ENCODE measurements at places on chromosomes 4 and X. TPM values are rescaled to one million over a fixed set of nuclear protein-coding genes. Genes with fewer than 3 reads are reported as not detected.

CXCL13 gene
- not detected for total RNA-seq

GRCh38 chr4:182289809-182290208 lies 46.6 kb downstream of the TENM3 start:
- H3K27me3 ChIP-seq: no peaks in the 10 kb centered on the region
- H3K27ac ChIP-seq: no peak overlapping the region
- DNase-seq: no peak
- no peak overlapping the region for H3K4me3 ChIP-seq
- no peaks in the 10 kb centered on the region for H3K36me3 ChIP-seq
- H3K4me1 ChIP-seq: no peaks in the 10 kb centered on the region

GRCh38 chr4:165827018-165827417 lies 46.0 kb upstream of the TLL1 start:
- H3K4me1 ChIP-seq: peaks cover 5% of the 10 kb centered on the region
- H3K27me3 ChIP-seq: no peaks in the 10 kb centered on the region
- DNase-seq: no peak
- no peak overlapping the region for H3K27ac ChIP-seq
- H3K4me3 ChIP-seq: no peak overlapping the region
- H3K36me3 ChIP-seq: no peaks in the 10 kb centered on the region

DNA sequence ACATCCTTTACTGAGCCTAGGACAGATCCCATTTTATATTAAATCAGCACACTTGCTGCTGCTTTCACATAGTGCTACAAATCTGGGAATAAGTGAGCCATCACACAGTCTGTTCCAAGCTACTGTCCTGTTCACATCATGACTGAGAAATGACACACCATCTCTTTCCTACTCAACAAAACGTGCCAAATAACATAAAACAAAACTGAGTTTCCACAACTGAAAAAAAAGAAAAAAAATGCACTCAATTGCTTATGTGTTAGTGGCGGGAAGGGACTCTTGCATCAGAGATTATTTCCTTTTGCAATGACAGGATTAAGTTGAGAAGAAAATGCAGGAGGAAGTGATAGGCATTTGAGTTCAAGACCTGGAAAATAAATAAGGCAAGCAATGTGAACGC lies 109.0 kb downstream of the SHROOM4 start:
- peak; percentile 60 for DNase-seq
- no peak overlapping the region for H3K4me3 ChIP-seq
- H3K27ac ChIP-seq: peak overlapping the region; percentile 92
- no peaks in the 10 kb centered on the region for H3K36me3 ChIP-seq
- no peaks in the 10 kb centered on the region for H3K27me3 ChIP-seq

DNA sequence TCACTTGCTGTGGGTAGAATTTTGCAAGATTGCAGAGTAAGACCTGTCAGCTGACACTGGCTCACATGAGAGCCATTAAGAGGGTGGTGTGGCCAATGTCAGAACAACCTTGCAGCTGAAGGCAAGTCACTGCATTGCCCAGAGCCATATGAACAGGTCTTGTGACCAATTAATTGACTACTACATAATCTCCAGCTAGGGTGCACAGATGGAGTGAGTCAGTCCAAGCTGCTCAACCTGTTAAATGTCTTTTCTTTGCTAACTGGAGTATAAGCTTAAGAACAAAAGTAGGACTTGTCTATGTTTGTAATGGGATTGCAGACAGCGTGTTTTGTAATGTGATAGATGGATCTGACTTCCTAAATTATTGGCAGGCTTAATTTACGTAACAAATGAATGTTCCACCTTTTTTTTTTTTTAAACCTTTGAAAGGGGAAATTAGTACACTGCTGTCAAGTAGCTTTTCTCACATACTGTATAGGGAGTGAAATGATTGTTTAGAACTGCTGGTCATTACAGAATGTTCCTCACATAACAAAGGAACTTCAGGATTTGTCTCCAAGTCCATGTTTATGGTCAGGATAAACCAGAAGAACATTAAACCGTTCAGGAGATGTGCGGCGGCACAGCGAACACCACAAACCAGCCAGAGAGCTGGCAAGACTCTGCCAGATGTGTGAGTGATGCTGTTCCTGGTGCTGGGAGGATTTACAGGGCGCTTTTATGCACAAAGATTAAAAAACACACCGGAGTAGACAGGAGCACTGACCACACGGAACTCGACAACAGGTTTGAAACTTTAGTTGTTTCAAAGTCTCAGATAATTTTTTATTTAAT lies 37.0 kb downstream of the FNIP2 start:
- DNase-seq: no peak
- H3K36me3 ChIP-seq: no peaks in the 10 kb centered on the region
- H3K27ac ChIP-seq: no peak overlapping the region
- no peak overlapping the region for H3K4me3 ChIP-seq

DNA sequence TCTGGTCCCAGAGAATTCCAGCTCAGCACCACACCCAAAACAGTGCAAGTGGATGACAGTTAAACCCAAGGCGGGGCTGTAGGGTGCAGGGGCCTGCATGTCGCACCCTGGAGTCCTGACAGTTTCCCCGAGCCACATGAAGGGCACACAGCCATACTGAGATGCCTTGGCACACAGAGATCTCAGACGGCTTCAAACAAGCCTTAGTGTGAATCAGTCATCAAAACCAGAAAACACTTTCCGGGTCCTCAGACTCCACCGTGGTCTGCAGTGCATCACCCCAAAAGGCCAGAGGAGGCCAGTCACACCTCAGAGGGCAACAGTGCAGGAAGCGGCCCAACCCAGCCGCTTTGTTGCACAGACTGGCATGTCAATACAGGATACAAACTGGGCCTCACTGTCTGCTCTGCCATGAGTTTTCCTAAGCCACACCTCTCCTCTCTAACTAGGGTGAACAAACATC lies 64.6 kb upstream of the ENPP6 start:
- no peak for DNase-seq
- no peaks in the 10 kb centered on the region for H3K36me3 ChIP-seq
- no peak overlapping the region for H3K4me3 ChIP-seq
- H3K27ac ChIP-seq: no peak overlapping the region
- no peaks in the 10 kb centered on the region for H3K27me3 ChIP-seq

FAM13A gene
- total RNA-seq: 16.1 TPM

GRCh38 chr4:156946516-156947424 lies 24.8 kb downstream of the PDGFC start:
- DNase-seq: no peak
- H3K27ac ChIP-seq: no peak overlapping the region
- H3K4me3 ChIP-seq: no peak overlapping the region
- H3K36me3 ChIP-seq: no peaks in the 10 kb centered on the region

- DNase-seq: no peak
- peak overlapping the region; percentile 63 for H3K27ac ChIP-seq
- H3K4me3 ChIP-seq: no peak overlapping the region
- H3K27me3 ChIP-seq: no peaks in the 10 kb centered on the region
- H3K4me1 ChIP-seq: peaks cover 31% of the 10 kb centered on the region
Measured at GRCh38 chr4:106851726-106852125, 184.4 kb downstream of the DKK2 start.

DNA sequence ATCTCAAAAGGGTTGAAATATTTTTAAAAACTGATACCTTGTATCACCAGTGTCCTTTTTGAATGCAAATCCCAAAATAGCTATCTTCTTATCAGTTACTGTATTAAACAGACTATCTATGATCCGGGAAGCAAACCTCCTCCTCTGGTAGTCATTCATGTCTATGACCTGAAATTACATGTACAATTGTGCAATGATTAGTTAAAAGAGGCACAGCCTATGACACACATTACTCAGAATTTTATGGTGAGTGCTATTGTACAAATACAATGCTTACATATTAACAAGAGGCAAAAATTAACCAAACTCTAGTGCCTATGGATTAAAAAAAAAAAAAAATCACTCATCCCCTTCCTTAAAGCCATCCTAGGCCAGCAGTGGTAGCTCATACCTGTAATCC lies 21.7 kb downstream of the UGDH start:
- no peak overlapping the region for H3K27ac ChIP-seq
- no peaks in the 10 kb centered on the region for H3K27me3 ChIP-seq
- H3K4me1 ChIP-seq: no peaks in the 10 kb centered on the region
- H3K4me3 ChIP-seq: no peak overlapping the region
- H3K36me3 ChIP-seq: peaks cover 81% of the 10 kb centered on the region
- no peak for DNase-seq

DNA sequence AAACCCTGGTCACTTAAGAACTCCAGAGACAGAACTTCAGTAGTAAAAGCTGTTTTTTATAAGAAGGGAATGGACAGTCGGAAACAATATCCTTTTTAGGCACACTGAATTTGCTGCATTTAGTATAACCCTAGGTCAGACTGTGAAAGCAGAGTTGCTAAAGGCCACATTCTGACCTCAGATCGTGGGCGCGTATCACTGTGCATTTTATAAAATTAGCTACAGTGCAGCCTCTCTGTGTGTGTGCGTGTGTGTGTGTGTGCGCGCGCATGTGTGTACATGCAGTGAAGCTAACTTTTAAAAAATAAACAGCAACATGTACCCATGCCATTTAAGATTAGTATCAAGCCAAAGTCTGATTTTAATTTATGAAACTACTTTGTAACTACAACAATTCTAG lies 8.0 kb downstream of the ZNF827 start:
- H3K4me3 ChIP-seq: no peak overlapping the region
- no peak overlapping the region for H3K27ac ChIP-seq
- H3K36me3 ChIP-seq: no peaks in the 10 kb centered on the region
- H3K27me3 ChIP-seq: no peaks in the 10 kb centered on the region
- no peak for DNase-seq
- H3K4me1 ChIP-seq: peaks cover 15% of the 10 kb centered on the region

GYPA gene
- not detected for total RNA-seq

DNA sequence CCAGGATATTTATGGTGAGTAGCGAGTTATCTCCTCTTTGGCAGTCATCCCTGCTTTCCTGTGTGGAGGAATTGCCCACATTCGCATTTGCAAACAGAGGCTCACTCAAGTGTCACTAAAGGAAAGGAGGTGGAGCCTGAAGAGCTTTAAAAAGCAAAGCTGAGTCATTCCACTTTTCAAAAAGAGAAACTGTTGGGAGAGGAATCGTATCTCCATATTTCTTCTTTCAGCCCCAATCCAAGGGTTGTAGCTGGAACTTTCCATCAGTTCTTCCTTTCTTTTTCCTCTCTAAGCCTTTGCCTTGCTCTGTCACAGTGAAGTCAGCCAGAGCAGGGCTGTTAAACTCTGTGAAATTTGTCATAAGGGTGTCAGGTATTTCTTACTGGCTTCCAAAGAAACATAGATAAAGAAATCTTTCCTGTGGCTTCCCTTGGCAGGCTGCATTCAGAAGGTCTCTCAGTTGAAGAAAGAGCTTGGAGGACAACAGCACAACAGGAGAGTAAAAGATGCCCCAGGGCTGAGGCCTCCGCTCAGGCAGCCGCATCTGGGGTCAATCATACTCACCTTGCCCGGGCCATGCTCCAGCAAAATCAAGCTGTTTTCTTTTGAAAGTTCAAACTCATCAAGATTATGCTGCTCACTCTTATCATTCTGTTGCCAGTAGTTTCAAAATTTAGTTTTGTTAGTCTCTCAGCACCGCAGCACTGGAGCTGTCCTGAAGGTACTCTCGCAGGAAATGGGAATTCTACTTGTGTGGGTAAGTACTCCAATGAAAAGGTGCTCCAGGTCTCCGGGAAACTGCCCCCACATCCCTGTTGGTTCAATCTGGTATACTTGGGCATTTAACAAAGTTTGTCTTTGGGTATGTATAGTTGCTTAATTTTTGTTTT lies at the start of gene EGF:
EGF (plus strand) TSS at position 178 of the 890 bp plus-strand sequence; CDS start at position 631, 453 bp downstream.
- peak; percentile 84 for DNase-seq
- no peaks in the 10 kb centered on the region for H3K27me3 ChIP-seq
- H3K4me1 ChIP-seq: peaks cover 33% of the 10 kb centered on the region
- peak within 1 kb of the TSS; percentile 86 for H3K27ac ChIP-seq
- H3K36me3 ChIP-seq: no peaks in the 10 kb centered on the region
- H3K4me3 ChIP-seq: peak within 1 kb of the TSS; percentile 49

GRCh38 chr4:75495476-75495875 lies 18.7 kb downstream of the RCHY1 start:
- H3K4me3 ChIP-seq: no peak overlapping the region
- H3K36me3 ChIP-seq: peaks cover 12% of the 10 kb centered on the region
- H3K4me1 ChIP-seq: no peaks in the 10 kb centered on the region
- H3K27ac ChIP-seq: no peak overlapping the region

GRCh38 chr4:76463568-76463967 lies 28.5 kb downstream of the SHROOM3 start:
- H3K27me3 ChIP-seq: no peaks in the 10 kb centered on the region
- H3K4me1 ChIP-seq: peaks cover 8% of the 10 kb centered on the region
- no peak for DNase-seq
- H3K36me3 ChIP-seq: no peaks in the 10 kb centered on the region
- H3K27ac ChIP-seq: no peak overlapping the region

GRCh38 chrX:78958419-78959116 lies 13.4 kb downstream of the P2RY10 start:
- H3K4me1 ChIP-seq: no peaks in the 10 kb centered on the region
- no peak overlapping the region for H3K27ac ChIP-seq
- DNase-seq: no peak
- no peaks in the 10 kb centered on the region for H3K27me3 ChIP-seq
- no peaks in the 10 kb centered on the region for H3K36me3 ChIP-seq

DNA sequence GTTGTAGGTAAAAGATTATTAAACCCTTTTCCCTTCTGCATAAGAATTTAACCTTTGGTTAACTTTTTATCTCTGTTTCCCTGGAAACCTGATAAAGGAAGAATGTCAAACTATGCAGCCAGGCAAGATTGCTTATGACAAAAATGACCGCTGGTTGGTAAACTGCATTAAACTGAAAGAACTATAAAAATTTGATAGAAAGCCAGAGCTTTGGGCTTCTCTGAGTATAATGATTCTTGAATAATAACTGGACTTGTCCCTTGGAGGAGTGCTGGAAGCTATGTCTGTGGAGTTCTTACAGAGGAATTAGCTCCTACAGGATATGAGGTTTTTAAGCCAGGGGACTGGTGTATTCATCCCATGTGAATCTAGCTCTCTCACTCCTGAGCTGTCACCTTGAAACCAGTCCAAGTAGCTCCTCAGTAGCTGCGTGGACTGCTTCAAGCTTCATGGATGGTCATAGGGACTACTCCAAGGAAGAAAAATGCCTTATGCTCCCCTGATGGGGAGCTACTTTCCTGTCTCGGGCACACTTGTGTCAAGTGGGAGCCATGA lies 52.0 kb downstream of the RASL11B start:
- no peak overlapping the region for H3K4me3 ChIP-seq
- H3K36me3 ChIP-seq: no peaks in the 10 kb centered on the region
- no peaks in the 10 kb centered on the region for H3K4me1 ChIP-seq
- no peaks in the 10 kb centered on the region for H3K27me3 ChIP-seq

SPANXN3 gene
- not detected for total RNA-seq

DNA sequence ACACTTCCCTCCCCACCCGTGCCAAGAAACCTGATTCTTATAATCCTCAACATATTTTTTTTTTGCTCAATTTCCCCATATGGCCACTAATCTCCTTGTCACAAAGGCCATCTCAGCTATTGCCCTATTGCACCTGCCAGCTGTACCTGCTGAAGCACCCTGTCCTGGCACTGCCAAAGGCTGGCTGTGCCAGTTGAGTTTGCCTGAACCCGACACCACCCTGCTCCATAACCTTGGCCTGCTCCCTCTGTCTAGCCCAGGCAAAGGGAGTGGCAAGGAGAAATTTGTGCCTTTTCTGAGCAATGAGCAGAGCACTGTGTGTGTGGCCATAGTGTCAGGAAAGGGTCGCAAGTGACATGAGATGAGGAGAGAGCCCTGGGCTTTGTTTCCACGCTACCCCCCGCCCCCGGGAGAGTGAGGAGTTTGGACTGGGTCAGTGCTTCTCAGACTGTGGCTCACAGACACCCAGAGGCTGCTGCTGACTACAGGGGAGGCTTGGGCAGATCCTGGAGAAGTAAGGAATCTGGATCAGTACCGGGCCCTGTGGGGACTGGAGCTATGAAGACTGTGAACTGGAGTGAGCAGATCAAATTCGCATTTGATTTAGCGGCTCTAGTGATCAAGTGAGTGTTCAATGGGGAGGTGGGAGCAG lies 42.2 kb upstream of the HMGB3 start:
- H3K27ac ChIP-seq: no peak overlapping the region
- no peak overlapping the region for H3K4me3 ChIP-seq
- no peaks in the 10 kb centered on the region for H3K36me3 ChIP-seq
